ENCODE measurements at places on chromosomes 3 and 15.

- no peak overlapping the region for H3K4me3 ChIP-seq
- no peaks in the 10 kb centered on the region for H3K27me3 ChIP-seq
- no peak for ATAC-seq
- peaks cover 87% of the 10 kb centered on the region for H3K36me3 ChIP-seq
- H3K27ac ChIP-seq = no peak overlapping the region
- H3K4me1 ChIP-seq = peaks cover 5% of the 10 kb centered on the region
These were observed 7.5 kb downstream of the TMF1 start for GRCh38 chr3:69044608-69045007.

GRCh38 chr15:64070965-64071851, 22.4 kb downstream of the CIAO2A start:
- peak; percentile 85 for ATAC-seq
- H3K4me1 ChIP-seq = peaks cover 35% of the 10 kb centered on the region
- H3K27ac ChIP-seq = peak overlapping the region; percentile 73

DNA sequence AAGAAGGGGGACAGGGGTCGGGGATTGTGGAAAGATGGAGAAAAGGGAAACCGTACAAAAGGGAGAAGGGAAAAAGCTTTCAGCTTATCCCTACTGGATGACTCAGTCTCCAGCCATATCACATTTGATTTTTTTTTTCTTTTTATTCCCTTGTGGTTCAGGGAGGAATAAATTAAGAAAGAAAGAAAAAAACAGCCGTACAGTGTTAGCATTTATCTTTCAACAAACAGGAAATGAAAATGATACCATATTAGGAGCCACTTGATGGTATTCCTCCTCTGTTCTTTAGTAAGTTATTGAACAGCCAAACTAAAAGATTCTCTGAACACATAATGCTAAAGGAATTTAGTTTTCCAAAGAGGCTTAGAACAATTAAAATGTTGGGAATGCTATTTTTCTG, 594.4 kb downstream of the FOXP1 start:
- peak; percentile 58 for ATAC-seq
- no peak overlapping the region for H3K4me3 ChIP-seq
- H3K36me3 ChIP-seq = peaks cover 45% of the 10 kb centered on the region
- H3K27ac ChIP-seq = peak overlapping the region; percentile 87
- peaks cover 63% of the 10 kb centered on the region for H3K4me1 ChIP-seq

- H3K27me3 ChIP-seq = no peaks in the 10 kb centered on the region
- no peak overlapping the region for H3K4me3 ChIP-seq
- H3K4me1 ChIP-seq = peaks cover 9% of the 10 kb centered on the region
- no peaks in the 10 kb centered on the region for H3K36me3 ChIP-seq
- H3K27ac ChIP-seq = no peak overlapping the region
- no peak for ATAC-seq
These were observed 2.7 kb downstream of the MESP2 start for GRCh38 chr15:89778861-89779260.

DNA sequence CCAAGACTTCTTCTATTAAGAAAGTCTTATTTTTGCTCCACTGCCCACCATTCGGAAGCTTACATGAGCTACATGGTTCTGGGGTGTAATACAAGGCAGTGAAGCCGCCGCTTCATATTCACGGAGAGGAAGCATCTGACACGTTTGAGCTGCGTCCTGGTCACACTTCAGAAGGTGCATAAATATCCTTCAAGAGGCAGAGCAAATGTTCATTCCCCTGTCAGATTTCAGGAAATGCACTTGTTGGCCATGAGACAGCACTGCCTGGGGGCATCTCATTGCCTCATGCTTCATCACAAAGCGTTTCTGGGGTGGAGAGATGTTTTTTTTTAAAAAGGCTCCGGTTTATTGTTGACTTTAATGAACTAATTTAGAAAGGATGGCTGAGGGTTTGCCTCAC, 119.9 kb downstream of the CADPS start:
- no peaks in the 10 kb centered on the region for H3K4me1 ChIP-seq
- H3K27ac ChIP-seq = no peak overlapping the region
- no peak for ATAC-seq
- no peaks in the 10 kb centered on the region for H3K36me3 ChIP-seq

DNA sequence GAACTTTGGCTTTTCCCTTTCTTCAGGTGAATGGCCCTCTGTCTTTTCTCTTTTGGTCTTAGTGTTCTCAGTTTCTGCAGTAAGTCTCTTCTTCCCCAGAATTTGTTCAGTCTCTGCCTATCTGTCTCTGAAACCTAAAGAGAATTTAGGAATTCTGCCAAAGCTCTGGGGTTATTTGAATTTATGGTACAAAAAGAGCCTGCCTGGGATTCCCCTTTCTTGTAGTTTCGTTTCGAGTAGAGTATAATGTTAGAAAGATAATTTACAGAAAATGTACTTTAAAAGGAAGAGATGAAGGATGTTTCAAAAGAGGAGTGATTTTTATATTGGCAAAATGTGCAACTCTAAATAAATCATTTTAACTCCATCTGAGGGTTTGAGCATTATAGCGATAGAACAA, 247.4 kb upstream of the SATB1 start:
- no peak for ATAC-seq
- no peaks in the 10 kb centered on the region for H3K27me3 ChIP-seq

DNA sequence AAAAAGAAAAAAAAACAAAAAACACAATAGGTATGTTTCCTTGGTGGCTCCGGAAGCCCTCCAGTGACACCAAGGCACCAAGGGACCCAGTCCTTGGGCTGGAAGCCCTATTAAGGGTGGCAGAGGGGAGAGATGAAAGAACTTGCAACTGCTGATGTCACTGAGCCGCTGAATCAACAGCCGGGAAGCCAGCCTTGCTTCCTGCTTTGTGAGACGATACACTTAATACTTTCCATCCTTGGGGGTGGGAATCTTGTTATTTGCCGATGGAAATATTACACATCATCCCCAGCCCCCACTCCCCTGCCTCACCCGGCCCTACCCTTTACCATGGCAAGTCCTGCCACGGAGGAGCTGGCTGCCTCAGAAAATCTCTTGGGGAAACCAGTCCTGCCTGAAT, 5.6 kb upstream of the ISLR2 start:
- H3K27ac ChIP-seq = no peak overlapping the region
- peaks cover 18% of the 10 kb centered on the region for H3K4me1 ChIP-seq
- no peak overlapping the region for H3K4me3 ChIP-seq
- H3K36me3 ChIP-seq = no peaks in the 10 kb centered on the region

DNA sequence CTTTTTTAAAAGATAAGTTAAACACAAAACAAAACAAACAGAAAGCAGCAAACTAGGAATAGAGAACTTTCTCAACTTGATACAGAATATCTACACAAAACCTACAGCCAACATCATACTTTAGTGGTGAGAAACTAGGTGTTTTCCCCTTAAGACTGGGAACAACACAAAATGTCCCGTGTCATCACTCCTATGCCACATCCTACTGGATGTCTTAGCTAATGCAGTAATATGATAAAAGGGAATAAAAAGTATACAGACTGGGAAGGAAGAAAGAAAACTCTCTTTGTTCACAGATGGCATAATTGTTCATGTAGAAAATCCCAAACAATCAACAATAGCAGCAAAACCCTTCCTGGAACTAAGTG, 45.9 kb downstream of the TMEM45A start:
- no peaks in the 10 kb centered on the region for H3K27me3 ChIP-seq
- H3K4me1 ChIP-seq = no peaks in the 10 kb centered on the region

DNA sequence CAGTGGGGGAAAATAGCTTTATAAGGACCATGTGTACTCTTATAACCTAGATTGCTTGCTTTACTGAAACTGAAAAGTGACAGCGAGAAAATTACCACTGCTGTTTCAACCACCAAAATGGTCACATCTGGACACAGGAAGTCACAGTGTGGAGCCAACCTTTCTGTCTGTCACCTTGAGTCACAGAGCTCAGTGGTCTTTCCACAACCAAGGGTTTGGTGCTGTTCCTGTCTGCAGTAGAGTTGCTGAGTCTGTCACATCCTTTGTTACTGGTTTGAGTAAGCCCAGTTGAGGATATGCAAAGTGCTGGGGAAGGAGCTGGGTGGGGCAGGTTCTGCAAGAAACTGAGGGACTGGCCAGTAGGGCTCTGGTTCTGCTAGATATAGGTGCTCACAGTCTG, 139.1 kb upstream of the EIF1B start:
- ATAC-seq = no peak
- H3K4me1 ChIP-seq = no peaks in the 10 kb centered on the region
- no peak overlapping the region for H3K27ac ChIP-seq
- no peak overlapping the region for H3K4me3 ChIP-seq
- H3K27me3 ChIP-seq = no peaks in the 10 kb centered on the region

DNA sequence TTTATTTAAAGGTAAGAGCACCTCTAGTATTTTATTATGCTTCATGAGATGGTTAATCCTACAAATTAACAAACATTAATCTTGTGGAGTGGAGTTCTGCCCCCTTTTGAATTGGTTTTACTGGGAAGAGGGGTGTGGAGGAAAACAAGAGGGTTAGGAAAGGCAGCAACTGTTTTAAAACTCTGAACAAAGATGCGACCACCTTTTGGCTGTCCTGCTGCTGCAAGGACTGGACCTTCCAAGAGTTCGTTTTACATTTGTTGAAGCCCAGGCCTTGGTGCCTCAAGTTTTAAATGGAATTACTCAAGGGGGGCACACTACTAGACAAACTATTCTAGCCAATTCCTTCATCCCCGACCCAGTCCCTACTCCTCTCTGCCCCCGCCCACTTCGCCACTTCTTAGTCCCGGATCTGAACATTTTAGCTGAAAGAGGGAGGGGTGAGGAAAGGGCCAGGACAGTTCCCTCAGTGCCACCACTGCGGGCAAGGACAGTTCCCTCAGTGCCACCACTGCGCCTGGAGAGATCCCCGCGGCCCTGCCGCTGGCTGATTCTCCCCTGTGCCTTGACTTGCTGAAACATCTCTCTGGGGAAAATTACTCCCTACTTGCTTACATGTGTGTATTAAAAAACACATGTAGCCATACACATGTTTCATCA, 11.2 kb downstream of the SOX2 start:
- no peaks in the 10 kb centered on the region for H3K36me3 ChIP-seq
- H3K27ac ChIP-seq = no peak overlapping the region
- H3K4me3 ChIP-seq = no peak overlapping the region

DNA sequence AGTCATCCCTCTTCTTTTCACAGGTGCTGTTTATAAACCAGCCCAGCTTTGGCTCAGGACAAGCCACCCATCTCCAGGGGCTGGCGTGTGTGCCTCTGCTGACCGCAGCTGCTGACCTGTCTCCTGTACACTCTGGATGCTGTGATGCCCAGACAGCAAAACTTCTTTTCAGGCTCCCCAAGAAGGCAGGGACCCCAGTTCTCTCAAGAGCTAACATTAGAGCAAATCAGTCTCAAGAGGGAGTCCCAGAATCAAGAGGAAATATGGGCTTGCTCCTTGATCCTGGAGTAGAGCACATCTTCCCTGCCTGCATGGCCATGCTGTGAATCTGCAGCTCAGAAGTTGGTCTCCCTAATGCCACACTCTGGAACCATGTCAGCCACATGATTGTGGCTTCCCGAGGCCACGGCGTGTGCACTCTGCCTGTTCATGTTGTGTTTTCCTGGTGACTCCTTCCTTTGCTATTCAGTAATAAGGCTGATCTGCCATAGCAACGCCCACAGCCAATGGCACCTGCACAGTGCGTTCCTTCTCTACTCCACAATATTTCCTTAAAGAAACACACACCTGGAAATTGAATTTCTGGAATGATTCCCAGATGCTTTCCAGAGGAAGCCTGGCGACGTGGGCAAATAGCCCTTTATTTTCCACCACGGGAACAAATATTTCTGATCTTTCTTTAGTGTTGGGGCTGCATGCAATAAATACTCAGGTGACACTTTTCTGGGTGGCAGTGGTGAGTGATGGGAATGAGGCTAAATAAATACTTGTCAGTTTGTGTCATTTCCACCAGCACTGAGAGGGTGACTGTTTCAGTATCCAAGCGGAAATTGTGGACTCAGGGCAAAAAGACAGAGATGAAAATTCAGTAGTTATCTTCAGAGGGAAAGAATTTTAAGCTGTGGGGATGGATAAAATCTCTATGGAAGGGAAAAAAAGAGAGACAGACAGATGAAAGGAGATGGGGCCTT, 21.9 kb upstream of the THSD4 start:
- no peaks in the 10 kb centered on the region for H3K27me3 ChIP-seq
- H3K36me3 ChIP-seq = no peaks in the 10 kb centered on the region
- no peak for ATAC-seq
- no peak overlapping the region for H3K27ac ChIP-seq
- H3K4me1 ChIP-seq = no peaks in the 10 kb centered on the region
- H3K4me3 ChIP-seq = no peak overlapping the region
